ENCODE measurements at places on chromosomes 7 and 10. TPM values are rescaled to one million over a fixed set of nuclear protein-coding genes. Genes with fewer than 3 reads are reported as not detected.

Gene IFIT2
- total RNA-seq: 10.3 TPM

Gene ANLN
- 119 TPM for total RNA-seq

Gene PRSS2
- total RNA-seq: not detected

Gene CTBP2
- total RNA-seq: 84.7 TPM

Gene GPR26
- not detected for total RNA-seq

Gene UPK3B
- not detected for total RNA-seq

Gene MPP7
- 0.43 TPM for total RNA-seq

Gene PON3
- total RNA-seq: under 0.01 TPM

Gene ACTL6B
- not detected for total RNA-seq

GRCh38 chr7:81611040-81611439 lies 158.8 kb downstream of the HGF start:
- no peak for DNase-seq

DNA sequence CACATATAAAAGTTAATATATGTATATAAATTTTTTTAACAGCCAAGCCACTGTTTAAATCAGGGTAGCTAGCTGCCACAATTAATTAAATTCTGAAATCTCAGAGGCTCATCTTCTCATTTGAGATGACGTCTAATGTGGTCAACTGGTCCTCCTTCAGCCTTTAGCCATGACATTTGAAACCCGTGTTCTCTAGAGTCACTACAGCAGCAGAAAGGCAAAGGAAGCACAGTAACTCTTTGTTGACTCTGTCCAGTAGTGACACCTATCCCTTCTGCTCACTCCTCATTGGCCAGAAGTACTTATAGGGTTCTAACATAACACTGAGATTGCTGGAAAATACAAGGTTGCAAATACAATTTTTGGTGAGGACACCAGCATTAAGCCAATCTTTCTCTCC lies 555.5 kb downstream of the ETV1 start:
- DNase-seq: no peak

- peak; percentile 58 for DNase-seq
Observed at GRCh38 chr10:14545827-14546226, 215.1 kb upstream of the FRMD4A start.

DNA sequence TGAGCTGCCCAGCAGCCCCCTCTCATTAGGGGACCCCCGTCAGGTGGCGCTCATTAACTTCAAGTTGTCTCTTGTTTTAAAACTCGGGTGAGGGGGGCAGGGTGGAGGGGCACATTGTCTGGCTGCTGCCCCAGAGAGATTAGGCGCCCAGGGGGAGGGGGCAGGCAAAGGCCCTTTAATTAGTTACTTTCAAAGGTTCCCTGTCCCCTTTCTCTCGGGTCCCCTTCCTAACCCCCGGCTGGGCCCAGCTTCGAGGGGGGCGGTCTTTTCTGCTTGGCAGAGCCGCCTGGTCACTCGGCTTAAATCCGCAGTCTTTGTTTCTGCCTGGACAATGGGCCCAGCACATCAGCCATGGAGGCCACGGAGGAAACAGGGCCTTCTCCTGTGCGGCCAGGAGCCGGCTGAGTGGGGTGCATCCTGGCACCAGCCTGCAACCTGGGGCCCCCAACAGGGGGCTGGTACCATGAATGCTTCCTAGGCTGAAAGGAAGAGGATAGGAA lies 38.9 kb upstream of the SLF2 start:
- no peak for DNase-seq

DNA sequence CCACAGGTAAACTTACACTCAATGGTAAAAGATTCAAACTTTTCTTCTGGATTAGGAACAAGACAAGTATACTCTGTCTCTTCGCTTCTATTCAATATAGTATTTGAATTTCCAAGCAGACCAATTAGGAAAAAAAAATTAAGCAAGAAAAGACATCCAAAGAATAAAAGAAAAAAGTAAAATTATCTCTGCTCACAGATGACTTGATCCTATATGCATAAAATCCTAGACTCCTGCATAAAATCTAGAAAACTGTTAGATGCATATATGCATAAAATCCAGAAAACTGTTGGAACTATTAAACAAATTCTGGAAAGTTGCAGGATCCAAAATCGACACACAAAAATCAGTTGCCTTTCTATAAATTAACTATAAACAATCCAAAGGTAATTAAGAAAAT lies at the start of gene OR13A1:
Gene OR13A1 (minus strand): TSS at position 101 of the 400 bp plus-strand sequence. CDS start 11,186 bp downstream, outside the sequence.
- DNase-seq: no peak

DNA sequence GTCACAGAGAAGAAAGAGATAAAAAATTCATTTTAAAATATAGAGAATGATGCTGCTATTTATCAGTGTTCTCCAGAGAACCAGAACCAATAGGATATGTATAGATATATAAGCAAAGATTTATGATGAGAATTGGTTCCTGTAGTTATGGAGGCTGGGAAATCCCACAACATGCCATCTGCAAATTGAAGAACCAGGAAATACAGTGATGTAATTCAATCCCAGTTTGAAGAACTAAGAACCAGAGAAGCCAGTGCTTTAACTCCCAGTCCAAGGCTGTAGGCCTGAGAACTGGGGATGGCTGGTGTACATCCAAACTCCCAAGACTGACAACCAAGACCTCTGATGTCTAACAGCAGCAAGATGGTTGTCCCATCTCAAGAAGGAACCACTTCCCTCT lies 192.9 kb upstream of the PLXDC2 start:
- DNase-seq: no peak

DNA sequence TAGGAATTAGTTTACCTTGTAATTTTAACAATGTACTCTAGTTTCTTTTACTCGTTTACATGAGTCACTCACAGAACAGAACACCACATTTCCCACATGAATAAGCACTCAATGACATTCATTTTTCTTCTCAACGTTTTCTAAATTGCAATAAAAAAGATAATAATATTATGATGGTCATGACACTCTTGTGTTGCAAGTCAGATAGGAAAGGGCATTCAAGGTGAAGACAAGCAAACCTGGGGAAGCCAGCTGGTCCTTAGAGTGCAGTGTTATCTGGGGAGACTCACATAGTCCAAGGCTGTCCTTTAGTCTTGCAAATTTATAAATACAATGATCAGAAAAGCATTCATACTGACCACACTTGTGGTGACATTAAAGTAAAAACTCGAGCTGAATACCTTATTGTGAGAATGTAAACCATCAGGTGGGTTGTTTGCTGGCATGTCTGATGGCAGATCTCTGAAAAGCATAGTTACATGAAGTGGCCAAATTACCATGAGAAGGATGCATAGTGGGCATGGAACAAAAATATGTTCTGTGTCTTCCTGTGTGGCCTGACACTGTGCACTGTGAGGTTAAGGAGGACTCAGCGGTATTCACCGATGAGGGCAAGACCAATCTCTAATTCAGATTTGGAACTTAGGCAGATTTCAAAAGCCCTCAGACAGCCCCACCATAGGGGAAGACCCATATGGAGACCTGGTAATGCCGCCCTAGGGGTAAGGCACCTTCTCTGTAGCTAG lies 158.9 kb upstream of the ASAH2 start:
- peak; percentile 70 for DNase-seq

DNA sequence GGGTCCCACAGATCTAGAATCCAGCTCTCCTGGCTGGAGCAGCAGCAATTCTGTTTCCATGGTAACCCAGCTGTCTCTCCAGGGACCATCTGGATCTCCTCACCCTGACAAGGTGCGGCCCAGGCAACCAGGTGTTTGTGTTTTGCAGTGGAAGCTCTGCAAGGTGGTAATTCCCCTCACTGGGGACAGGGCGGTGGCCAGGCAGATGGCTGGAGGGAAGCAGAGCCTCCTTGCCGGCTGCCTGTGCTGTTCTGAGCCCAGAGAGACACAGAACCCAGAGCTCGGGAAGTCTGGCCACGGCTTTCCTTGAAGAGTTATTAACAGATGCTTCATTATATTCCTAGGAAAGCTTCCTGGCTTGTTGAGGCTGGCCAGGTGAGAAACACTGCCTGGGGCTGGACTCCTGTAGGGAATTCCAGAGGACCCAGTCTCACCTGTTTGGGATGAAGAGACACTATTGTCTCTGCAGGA lies 118.2 kb upstream of the PPIF start:
- DNase-seq: no peak
